Colonic mucosa (tissue), 4 donors: ENCODE measurements at places on chromosomes 11 and 22. TPM values are rescaled to one million over a fixed set of nuclear protein-coding genes. Genes with fewer than 3 reads are reported as not detected.

The KRTAP5-2 gene
- total RNA-seq, result not detected

- H3K36me3 ChIP-seq, result no peaks in the 10 kb centered on the region
- no peak overlapping the region for H3K27ac ChIP-seq
- no peak for DNase-seq
- H3K4me1 ChIP-seq, result no peaks in the 10 kb centered on the region
Observed at GRCh38 chr11:103709371-103709770, 327.1 kb upstream of the DDI1 start.

- DNase-seq, result no peak
- H3K4me3 ChIP-seq, result no peak overlapping the region
- no peaks in the 10 kb centered on the region for H3K4me1 ChIP-seq
- peaks cover 22% of the 10 kb centered on the region for H3K36me3 ChIP-seq
Observed at GRCh38 chr11:71472357-71472885, 19.4 kb downstream of the NADSYN1 start.

GRCh38 chr22:44363013-44363979 is 50.5 kb upstream of the SHISAL1 start:
- H3K36me3 ChIP-seq, result no peaks in the 10 kb centered on the region
- H3K4me1 ChIP-seq, result no peaks in the 10 kb centered on the region
- DNase-seq, result peak; percentile 68
- no peaks in the 10 kb centered on the region for H3K27me3 ChIP-seq
